ENCODE measurements at places on chromosomes 13 and 19. TPM values are rescaled to one million over a fixed set of nuclear protein-coding genes. Genes with fewer than 3 reads are reported as not detected.

- DNase-seq, result no peak
Measured at GRCh38 chr19:13611596-13611995, 105.3 kb upstream of the CACNA1A start.

Gene KLC3
- not detected for total RNA-seq

- DNase-seq, result no peak
Measured at GRCh38 chr13:103941506-103942140, 875.4 kb upstream of the SLC10A2 start.

Gene RASAL3
- 2.5 TPM for total RNA-seq

DNA sequence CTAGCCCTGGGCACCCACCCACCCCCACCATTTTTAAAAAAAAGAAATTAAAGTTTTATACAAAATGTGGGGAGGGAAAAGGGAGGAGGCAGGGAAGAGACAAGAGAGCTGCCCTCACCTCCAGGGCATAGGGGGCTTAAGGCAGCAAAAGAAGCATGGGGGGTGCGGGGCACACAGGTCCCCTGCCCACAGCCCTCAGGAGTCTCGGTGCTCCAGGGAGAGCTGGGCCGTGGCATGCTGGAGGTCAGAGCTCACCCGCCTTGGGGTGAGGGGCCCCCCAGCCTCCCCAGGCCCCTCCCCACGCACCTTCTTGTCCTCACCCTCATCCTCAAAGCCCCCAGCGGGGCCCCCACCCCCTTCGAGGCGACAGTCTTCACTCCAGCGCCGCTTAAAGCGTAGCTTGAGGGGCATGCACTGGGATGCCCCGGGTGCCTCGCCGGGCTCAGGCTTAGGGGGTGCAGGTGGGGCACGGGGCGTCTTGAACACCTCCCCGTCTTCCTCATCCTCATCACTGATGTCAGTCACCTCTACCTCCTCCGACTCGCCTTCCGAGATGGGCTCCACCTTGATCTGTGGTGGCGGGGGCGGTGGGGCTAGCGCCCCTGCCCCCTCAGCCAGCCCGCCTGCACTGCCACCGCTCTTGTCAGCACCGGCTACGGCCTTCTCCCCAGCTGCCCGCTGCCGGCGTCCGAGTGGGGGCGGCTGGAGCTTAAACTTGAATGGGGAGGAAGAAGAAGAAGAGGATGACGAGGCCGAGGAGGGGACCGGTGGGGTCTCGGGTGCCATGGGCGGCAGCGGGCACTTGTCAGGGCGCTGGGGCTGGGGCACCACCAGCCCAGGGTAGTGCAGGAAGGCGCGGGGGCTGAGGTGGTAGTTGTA, 6.1 kb upstream of the GSK3A start:
- no peak for DNase-seq

Gene MAP4K1
- 2.9 TPM for total RNA-seq

DNA sequence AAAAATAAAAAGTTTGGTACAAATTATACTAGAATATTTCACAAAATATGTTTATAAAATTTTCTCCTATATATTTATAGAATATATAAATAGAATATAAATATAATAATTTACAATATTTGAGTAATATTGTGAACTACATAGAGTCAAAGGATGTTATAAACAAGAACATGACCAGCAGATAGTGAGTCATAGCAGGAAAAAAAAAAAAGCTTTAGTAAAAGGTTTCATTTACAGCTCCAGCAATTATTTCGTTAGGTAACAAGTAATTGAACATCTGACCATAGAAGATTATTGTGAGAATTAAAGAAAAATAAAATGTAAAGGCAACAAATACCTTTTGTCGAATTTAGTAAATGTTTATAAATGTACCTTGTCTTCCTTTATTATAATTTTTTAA, 864.1 kb downstream of the PCDH17 start:
- DNase-seq, result no peak
